ENCODE measurements at places on chromosomes 4 and X.

- no peak for DNase-seq
These were observed 1.6 kb downstream of the GRIA3 start for GRCh38 chrX:123185721-123186120.

DNA sequence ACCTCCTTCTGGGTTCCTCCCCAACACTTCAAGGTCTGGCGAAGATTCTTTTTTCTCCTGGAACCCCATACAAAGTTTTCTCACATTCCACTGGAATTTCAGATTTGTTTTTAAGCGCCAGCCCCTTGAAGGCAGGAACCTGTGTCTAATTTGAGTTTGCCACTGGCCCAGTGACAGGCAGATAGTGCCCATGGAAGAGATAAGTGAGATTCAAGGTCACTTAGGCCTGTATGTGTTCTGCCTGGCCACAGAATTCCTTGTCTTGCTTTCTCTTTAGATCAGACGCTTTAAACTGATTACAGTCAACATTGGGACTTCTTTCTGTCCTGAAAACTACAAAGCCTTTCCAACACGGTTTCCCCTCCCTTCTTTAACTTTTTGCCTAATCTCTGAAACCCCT, 11.2 kb downstream of the ATOH1 start:
- DNase-seq = no peak

- DNase-seq = no peak
These were observed 404.7 kb upstream of the CNKSR2 start for GRCh38 chrX:20969565-20969964.

DNA sequence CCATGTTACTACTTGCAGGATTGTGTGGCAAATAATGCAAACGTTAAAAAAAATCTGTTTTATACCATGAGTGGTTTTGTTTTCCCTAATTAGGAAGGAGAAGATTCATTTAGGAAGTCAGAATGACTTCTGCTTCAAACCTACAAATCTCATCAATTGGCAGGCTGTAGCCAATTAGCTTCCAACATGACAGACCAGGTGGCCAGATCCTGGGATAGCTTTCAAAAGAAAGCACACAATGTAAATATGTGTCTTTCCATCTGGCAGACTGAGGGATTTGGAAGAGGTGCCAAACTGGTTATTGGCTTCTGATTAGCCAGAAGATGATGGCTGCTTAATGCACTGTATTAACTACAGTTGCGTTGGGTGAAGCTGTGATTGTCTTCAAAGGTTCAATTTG, 432.8 kb downstream of the ANKRD50 start:
- peak; percentile 77 for DNase-seq

DNA sequence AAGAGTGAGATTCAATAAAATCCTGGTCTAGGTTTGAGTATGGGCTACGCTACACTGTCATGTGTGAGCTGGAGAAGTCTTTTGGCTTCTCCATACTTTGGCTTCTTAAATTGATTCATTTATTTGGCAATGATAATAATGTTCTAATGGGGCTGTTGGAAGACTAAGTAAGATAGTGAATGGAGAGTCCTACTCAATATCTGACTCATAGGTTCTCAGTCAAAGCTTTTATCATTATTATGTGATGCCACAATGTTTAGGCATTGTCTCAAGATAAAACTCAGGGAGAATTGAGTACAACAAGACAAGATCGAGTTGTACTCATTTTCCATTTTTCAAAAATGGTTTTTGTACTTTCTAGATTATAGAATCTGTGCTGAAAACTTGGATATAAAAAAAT, 92.5 kb upstream of the VEGFC start:
- DNase-seq = no peak

GRCh38 chrX:153400146-153401132, 711 bp downstream of the PNMA6E start:
- peak; percentile 38 for DNase-seq

DNA sequence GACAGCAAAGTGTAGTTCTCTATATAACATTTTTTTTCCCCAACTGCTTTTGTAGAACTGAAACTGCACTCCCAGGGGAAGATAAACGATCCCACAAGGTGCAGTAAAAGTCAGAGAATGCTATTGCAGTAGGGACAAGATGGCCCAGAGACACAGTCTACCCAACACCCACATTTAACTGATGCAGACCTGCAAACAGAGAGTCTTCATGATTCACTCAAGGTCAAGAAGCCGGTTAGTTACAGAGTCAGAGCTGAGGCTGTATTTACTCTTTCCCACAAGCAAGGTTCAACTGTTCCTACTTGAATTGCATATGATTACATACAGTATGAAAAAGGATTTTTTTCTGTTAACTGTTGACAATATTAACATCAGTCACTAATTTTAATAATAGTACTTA, 654.6 kb downstream of the IL1RAPL1 start:
- DNase-seq = no peak

- DNase-seq = no peak
These were observed 151.1 kb downstream of the CDS1 start for GRCh38 chr4:84734037-84734436.

DNA sequence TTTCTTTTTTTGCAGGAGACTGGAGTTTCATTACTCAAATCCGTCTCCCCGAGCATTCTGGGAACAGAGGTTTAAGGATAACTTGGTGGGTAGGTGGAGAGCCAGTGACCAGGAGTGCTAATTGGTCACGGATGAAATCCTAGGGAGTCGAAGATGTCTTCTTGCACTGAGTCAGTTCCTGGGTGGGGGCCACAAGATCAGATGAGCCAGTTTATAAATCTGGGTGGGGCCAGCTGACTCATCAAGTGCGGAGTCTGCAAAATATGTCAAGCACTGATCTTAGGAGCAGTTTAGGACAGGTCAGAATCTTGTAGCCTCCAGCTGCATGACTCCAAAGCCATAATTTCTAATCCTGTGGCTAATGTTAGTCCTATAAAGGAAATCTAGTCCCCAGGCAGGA, 741.3 kb downstream of the PCDH7 start:
- DNase-seq = no peak

- DNase-seq = no peak
These were observed 2044.5 kb upstream of the AGA start for GRCh38 chr4:179486570-179487335.

- no peak for DNase-seq
These were observed 178.5 kb downstream of the CBR4 start for GRCh38 chr4:168831585-168831918.

DNA sequence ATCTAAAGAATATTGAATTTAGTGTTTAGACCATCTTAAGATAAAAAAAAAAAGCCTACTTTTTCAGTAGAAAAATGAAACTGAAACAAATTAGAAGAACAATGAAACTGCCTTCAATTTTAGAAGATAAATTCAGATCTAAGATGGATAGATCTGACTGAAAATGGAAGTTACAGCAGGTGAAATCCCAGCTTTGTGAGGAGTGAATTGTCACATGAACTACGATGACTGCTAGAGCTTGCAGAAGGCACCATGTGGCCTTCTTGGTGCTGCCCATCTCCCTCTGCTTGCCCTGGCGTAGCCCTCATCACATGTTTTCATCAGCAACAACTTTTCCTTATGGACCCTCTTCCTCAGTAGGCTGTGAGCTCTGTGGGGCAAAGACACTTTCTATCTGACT, 51.4 kb upstream of the EMCN start:
- no peak for DNase-seq

DNA sequence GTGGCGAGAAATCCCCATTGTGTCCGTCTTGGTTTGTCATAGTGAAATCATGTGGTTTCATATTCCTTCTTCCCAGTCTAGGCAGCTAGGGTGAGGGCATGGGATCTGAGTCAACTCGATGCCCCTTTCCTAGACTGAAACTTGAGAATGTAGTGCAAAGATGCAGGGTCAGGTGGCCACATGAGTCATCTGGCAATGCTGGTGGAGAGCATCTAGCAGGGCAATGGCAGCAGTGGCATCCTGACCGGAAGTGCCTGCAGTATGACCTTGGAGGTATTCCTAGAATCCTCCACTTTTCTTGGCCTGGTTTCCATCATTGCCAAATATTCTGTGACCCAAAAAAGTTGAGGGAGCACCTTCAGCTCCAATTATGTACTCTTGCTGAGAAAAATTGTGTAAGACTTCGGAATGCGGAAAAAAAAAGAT, 39.1 kb upstream of the TMEM184C start:
- DNase-seq = no peak

GRCh38 chr4:62871078-62871477, 1538.2 kb downstream of the TECRL start:
- no peak for DNase-seq

- DNase-seq = no peak
These were observed 378.6 kb downstream of the UNC5C start for GRCh38 chr4:95170176-95170575.

DNA sequence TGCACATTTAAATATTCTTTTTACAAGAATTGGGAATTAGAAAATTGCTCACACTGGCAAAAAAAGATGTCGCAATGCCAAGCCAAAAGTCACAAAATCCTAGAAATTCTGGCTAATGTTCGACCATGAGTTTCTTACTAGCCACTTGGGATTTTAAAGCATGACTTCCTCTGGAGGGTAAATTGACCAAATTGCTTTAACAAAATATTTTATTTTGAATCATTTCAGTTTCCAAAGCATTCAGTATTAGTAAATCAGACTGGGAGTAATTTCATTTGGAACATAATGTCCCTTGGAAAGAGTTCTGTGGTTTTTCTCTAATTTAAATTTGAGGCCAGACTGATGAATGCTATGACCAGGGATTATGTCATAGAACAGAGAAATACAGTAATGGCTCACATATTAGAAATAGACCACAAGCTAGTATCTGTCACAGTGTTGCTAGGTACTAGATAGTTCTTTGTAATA, 7.6 kb upstream of the CXCL5 start:
- DNase-seq = no peak

DNA sequence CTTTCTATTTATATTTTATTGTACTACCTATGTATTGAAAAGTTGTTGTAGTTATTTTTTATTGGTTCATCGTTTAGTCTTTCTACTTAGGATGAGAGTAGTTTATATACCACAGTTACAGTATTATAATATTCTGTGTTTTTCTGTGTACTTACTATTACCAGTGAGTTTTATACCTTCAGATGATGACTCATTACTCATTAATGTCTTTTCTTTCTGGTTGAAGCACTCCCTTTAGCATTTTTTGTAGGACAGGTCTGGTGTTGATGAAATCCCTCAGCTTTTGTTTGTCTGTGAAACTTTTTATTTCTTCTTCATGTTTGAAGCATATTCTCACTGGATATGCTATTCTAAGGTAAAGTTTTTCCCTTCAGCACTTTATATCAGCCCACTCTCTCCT, 7.7 kb downstream of the LUZP4 start:
- DNase-seq = no peak

GRCh38 chr4:79576429-79576753, 168.4 kb upstream of the GK2 start:
- DNase-seq = peak; percentile 61

GRCh38 chr4:48791313-48791712, 11.2 kb upstream of the FRYL start:
- no peak for DNase-seq

DNA sequence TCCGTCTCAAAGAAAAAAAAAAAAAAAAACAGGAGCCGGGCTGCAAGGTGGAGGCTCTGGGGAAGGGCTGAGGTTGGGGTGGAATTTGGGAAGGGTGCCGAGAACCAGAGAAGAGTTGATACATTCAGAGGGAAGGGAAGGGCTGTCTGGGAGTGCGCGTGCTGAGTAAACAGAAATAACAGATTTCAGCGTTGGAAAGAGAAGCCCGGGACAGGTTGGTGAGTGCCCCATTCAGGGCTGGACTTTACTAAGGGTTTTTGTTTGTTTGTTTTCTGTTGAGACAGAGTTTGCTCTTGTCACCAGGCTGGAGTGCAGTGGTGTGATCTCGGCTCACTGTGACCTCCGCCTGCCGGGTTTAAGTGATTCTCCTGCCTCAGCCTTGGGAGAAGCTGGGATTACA, 1.7 kb upstream of the IL3RA start:
- DNase-seq = no peak

DNA sequence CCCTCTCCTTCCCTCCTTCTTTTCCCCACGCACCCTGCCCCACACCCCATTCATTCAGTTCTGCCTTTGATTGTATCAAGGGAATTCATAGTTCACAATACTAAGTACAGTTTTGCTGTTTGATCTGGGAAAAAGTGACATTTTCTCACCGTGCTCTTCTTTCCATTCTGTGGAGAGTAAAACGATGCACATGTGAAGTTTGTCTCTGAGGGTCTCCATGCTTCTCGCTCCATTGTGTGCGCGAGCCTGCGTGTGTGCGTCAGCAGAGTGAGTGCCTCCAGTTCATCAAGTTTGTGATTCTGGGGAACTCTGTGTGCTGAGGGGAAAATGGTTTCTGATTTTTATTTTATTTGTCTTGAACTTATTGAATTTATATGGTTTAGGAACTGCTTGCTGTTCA, 1.9 kb downstream of the STK26 start:
- no peak for DNase-seq

DNA sequence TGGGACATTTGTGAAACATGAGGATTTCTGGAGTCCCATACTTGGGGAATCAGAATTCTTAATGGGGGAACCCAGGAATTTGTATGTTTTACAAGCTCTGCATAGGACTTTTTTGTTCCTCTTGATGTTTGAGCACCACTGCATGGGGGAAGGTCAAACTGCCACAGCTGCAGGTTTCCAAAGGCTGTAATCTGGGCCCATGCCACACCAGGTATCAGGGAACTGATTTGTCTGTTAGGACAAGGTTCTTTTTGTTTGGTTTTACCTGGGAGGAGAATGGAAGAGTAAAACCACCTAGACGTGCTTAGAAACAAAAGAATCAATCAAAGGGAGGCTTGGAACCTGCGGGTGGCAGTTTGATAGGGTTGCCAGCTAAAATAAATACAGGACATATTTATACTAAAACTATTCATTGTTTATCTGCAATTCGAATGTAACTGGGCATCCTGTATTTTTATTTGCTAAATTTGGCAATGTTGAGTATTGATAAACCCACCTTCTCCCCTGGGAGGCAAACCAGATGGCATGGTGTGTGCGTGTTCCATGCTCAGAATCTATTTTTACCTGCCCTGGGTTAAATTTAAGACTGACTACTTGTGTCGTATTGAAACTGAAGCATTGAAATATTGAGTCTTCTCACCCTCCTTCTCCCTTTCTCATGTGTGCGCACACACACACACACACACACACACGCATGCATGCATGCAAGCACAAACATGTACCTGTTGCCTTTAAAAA, 63.7 kb downstream of the TMEM164 start:
- DNase-seq = no peak

- DNase-seq = no peak
These were observed 40.2 kb downstream of the ADH7 start for GRCh38 chr4:99394896-99395295.

Data from NCI-H446 (cell line).